Stimulated activated CD4-positive, alpha-beta T cell treated with anti-CD3 and anti-CD28 coated beads, TNF-alpha, amount 100 ng/mL, for 24 hours (primary cell): ENCODE measurements at places on chromosomes 7 and 10.

DNA sequence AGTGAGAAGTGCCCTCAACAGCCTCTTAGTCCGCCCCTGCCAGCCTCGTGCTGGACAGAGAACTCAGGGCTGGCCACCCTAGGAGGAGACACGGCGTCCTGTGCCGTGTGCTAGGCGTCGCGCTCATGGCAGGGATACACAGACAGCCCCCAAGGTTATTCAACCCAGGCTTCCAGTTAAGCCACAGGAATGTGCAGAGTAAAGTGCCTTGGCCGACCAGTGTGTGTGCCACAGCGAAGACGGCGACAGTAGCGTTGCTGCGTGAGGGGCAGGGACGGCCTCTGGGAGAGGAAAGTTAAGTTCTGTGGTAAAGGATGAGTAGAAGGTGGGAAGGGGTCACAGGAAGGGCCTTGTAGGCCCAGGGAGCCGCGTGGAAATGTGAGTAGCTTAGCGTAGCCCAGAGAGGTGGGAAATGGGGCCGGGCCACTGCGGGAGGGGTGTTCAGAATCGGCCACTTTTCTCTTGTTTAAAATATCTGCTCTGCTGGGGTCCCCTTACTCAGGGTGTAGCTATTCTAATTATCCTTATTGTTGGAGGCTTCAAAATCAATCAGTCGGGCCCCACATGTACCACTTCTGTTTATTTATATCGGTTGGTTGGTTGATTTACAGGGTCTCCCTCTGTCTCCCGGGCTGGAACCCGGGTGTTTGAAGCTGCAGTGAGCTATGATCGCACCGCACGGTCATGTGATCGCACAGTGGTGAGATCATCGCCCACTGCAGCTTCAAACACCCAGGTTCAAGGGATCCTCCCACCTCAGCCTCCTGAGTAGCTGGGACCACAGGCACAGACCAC, 24.5 kb downstream of the TMEM120A start:
- no peak for DNase-seq

DNA sequence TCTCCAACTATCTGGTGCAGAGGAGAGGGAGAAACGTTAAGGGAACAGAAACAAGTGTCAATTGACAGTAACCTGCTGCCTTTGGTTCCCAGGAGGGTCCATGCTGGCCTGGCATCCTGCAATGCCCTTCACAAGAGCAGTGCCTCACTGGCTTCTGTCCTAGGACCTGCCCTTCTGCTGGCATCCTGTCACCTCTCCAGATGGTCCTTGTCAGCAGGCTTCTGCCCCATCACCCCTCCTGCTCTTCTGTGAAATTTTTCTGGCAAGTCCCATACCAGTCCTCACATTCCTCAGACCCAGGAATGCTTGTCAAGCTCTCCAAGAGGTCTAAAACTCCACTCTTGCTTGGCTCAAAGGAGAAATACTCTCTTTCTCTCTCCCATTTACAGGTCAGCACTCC, 34.2 kb downstream of the C10orf67 start:
- no peak for DNase-seq

DNA sequence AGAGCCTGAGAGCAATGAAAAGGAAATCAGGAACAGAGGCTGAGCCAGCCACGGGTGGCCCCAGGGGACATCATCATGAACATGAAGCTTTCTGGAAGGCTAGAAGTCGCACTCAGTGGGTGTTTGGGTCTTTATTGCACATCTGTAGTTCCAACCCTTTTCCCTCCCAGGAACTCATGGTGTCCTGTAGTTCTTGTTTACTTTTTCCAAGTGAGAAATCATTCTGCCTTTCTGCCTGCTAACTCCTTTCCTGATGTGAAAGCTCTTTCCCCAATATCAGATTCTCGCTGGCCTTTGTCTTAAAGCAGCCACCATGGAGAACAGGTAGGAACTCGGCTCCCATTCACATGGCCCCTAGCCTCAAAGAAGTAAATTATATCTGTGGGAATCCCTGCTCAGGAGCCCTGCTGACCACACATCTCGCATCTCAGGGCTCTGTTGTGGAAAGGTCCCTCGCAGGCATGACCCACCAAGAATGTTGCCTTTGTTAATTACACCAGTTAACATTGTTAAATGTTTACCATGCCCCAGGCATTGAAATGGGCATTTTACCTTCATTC, 542.7 kb downstream of the TNS3 start:
- DNase-seq = no peak

DNA sequence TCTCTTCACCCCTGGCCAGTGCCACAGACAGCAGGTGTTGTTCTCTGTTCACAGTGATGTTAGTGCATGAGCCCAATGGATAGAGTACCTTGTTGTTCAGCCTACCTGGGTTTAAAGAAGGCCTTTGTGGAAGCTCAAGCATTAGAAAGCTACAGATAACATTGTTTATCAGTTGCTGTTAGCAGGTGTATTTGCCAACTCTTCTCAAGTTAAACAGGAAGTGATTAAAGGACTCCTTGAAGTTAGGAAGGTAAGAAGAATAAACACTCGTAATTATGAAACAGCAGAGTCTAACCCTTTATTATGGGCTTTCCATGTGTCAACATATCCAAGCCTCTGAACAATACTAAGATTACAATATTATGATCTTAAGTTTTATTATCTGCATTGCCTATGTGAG, 25.9 kb downstream of the RGR start:
- DNase-seq = no peak

- DNase-seq = no peak
These were observed 6.8 kb downstream of the MYO1G start for GRCh38 chr7:44971902-44972441.

- no peak for DNase-seq
These were observed 390.3 kb downstream of the KCNMA1 start for GRCh38 chr10:77247031-77247990.

DNA sequence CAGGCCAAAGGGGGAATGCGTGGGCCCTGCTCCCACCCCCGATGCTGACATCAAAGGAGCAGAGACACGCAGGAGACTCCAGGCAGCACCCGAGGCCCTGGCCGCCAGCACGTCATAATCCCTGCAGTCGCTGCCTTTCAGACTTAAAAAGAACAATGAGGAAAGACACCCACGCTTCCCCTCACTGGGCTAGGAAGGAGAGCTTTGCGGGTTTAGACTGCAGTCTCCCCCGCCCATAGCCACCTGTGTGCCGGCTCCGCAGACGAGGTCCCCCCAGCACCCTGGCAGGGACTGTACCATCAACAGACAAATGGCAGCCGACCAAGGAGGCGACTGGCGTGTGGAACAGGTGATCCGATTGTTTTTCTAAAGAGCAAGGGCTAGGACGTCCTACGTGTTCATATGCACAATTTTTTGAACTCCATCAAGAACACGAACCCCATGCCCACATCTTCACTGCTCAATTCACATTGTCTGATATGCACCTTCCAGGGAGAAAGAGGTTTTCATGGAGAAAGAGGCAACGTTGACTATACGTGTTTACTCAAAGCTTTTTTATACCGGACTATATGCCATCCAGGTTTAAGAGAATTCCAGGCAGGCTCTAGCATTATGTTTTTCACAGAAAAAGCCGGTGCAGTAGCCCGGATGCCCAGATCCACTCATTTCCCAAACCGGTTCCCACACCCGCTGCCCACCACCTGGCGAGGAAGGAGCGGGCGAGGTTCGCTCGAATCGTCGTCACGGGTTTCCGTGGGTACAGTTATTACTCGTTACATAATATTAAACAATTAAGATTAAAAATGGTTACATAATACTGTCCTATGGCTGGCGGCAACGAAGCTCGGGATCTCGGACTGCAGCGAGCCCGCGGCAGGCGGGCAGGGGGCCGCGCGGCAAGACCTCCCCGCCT, 1.1 kb downstream of the GRB10 start:
- DNase-seq = no peak

DNA sequence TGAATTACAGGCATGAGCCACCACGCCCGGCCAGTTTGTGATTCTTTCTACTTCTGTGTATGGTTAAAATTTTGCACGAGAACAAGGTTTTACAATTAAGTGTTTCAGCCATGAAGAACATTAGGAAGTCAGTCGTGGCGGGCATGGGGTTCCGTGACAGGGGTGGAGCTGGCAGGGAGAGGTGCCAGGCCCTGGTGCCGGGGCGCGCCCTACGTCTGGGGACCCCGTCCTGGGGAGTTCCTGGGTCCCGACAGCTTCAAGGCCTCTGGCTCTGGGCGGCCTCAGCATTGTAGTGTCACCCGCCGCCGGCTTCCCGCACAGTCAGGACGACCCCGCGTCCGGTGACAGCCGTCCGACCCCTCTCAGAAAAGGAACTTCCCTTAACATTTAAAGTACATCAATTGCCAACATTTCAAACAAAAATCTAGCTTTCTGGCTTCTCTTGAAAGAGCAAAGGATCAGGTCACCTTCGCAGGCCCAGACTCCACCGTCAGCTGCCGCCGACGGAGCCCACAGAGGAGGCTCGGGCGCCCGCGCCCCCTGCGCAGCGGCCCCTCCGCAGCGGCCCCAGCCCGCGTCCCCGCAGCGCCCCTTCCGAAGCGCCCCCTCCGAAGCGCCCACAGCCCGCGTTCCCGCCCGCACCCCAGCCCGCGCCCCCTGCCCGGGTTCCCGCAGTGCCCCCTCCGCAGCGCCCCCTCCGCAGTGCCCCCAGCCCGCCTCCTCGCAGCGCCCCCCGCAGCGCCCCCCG, 23.2 kb upstream of the MKI67 start:
- no peak for DNase-seq

DNA sequence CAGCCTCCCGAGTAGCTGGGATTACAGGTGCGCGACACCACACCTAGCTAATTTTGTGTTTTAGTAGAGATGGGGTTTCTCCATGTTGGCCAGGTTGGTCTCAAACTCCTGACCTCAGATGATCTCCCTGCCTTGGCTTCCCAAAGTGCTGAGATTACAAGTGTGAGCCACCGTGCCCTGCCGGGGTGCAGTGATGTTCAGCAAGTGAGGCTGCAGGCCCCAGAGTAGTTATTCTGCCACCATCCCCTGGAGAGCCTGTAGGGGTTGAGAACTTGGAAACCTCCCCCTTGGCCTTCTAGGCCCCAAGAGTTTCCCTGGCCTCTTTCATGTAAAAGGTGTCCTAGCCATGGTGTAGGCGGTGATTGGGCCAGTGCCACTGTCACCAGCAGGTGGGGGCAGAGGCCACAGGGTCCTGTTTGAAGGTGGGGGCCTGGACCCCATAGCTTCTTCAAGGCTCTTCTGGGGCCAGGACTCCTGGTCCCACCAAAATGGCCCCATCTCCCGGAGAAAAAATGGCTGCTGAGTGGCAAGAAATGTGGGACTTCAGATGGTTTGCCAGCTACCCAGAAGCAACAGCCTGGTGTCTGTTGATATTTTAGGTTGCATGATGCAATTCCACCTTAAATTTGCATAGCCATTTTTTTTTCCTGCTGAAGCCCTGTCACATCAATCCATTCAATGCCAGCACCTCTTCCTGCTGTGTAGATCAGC, 25.5 kb upstream of the INMT start:
- no peak for DNase-seq

DNA sequence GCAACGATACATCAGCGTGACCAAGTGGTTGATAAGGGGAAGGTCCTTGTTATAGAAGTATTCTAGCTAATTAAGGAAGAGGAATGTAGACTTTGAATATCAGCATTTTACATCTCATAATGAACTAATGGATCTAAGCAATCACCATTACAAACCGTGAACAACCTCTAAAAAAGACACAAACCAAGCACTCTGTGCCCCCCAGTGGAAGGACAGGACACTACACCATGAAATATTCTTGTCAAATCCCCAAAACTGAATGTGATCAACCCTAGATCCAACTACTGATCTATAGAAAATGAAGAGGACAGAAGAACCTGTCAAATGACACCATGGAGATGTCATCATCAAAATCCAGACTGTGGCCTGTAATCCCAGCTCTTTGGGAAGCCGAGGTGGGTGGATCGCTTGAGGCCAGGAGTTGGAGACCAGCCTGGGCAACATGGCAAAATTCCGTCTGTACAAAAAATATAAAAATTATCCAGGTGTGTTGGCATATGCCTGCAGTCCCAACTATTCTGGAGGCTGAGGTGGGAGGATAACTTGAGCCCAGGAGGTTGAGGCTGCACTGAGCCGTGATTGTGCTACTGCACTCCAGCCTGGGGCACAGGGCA, 111.3 kb upstream of the CARD11 start:
- peak; percentile 47 for DNase-seq

GRCh38 chr10:58618158-58618676, 105.5 kb downstream of the BICC1 start:
- no peak for DNase-seq

- no peak for DNase-seq
These were observed 280.5 kb downstream of the SFMBT2 start for GRCh38 chr10:7130191-7130911.

DNA sequence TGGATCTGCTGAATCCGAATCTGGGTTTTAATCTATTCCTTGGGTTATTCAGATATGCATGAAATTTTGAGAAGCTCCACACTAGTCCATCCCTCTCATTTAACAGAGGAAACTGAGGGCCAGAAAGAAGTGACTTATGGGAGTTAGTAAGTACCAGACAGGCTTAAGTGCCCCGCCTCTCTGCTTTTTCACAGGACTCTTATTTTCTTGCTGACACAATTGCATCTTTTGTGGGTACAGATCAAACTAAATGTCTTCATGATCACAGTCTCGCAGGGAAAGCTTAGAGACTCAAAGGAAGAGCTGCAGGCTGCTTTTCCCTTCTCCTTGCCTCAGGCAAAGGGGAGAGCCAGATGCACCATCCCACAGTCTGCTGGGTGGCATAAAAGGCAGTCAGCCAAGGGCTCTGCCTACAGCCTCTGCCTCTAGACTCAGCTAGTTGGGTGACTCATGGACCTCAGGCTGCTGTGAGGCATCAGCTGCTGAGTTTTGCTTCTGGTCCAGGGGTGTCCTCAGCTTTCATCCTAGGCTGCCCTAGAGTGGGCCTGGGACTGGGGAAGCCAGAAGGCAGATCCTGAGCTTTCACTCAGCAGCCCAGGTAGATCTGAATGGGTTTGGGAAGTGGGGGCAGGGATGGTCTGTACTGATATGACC, 11.6 kb downstream of the GOLGA7B start:
- no peak for DNase-seq

- no peak for DNase-seq
These were observed 149.4 kb upstream of the ASAH2 start for GRCh38 chr10:50400694-50401093.

DNA sequence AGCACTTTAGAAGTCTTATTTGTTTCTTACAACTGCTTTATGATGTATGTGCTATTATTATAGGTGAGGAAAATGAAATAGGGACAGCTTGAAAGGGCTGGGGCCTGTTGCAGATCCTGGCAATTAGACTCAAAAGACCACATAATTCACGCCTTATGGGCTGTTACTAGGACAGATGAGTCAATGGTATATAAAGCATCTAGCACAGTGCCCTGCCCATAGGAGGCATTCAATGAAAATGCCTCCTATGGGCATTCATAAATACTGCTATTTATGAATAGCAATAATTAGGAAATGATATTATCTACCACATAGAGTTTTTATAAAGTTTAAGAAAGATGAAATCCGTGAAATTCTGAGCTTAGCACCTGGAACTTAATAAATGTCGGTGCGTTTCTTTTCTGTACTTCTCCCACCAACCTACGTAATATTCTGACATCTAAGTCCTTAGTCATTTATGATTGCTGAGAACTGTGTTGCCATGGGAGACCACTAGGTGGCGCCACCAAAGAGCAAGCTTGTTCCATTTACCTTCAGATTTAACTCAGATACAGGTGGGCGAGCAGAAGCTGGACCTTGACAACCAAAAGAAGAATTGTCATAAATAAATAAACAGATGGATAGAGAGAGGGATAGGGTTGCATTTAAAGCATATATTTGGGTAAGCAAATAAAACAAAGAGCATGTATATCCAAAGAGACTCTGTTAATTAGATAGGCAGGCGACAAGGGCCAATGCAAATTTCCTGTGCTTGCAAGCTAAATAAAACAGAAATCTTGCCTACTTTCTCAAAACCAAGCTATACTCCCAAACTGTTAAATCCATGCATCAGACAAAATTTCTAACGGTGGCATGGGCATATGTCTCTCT, 699.9 kb downstream of the INHBA start:
- no peak for DNase-seq
